ENCODE measurements at places on chromosomes 12 and 14.

DNA sequence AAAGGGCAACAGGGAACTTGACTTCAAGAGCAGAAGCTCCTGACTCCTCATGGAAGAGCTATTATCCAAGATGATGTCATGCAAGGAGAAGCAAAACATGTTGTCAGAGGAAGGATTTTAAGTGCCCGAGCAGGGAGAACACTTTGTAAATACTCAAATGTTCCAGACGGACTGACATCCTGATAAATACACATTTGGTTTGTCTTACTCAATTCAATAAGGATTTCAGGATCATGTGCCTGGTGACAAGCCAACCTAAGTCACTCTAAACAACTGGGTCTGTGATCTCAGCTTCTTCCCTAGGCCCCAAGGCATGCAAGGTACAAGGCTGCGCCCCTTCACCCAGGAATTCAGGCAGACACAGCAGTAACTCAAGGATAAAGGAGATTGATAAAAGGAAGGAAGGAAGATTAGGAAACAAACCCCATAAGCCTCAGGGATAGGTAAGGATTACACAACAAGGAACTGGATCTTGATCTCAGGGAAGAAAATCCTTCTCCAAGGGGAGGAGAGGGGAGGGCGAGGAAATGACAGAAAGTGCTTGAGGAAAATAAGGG is 26.8 kb upstream of the CEBPE start:
- DNase-seq = no peak

GRCh38 chr12:45235087-45236025 is 19.5 kb downstream of the ANO6 start:
- DNase-seq = no peak

- DNase-seq = no peak
These were observed 47.5 kb downstream of the MRPL42 start for GRCh38 chr12:93514853-93515252.

DNA sequence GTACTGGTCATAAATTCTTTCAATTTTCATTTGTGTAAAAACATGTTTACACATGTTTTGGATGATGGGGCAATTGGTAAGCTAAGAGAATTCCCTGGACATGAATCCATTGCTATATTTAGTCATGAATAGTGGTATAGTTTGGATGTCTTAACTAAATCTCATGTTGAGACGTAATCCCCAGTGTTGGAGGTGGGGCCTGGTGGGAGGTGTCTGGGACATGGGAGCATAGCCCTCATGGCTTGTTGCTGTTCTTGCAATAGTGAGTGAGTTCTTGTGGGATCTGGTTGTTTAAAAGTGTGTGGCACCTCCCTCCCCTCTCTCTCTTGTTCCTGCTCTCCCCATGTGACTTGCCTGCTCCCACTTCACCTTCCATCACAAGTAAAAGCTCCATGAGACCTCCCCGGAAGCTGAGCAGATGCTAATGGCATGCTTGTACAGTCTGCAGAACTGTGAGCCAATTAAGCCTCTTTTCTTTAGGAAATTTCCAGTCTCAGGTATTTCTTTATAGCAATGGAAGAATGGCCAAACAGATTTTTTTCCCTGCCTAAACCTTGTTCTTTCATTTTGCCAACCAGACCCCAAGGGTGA is 33.6 kb downstream of the CTSG start:
- no peak for DNase-seq

- DNase-seq = no peak
These were observed 156.6 kb downstream of the GCH1 start for GRCh38 chr14:54746019-54746418.

DNA sequence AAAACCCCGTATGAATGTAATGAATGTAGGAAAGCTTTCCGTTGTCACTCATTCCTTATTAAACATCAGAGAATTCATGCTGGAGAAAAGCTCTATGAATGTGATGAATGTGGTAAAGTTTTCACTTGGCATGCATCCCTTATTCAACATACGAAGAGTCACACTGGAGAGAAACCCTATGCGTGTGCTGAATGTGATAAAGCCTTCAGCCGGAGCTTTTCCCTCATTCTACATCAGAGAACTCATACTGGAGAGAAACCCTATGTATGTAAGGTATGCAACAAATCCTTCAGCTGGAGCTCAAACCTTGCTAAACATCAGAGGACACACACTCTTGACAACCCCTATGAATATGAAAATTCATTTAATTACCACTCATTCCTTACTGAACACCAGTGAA is 23.8 kb downstream of the ZNF891 start:
- no peak for DNase-seq

DNA sequence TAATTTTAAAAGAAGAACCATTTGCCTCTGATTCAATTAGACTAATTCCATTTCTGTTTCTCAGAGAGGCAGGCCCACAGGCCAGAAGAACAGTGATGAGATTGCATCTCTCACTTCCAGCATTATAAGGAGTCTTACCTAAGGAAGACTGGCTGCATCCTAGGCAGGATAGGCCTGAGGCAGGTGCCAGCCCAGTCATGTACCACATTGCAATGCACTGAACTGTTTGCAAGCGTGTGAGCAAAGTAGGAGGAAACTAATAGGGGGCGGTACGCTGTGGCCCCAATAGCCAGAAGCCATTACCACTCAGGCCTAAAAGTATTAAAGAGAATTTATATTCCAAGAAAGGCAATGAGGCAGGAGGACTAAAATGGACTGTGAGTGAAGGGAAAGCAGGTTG is 12.1 kb upstream of the CNIH1 start:
- no peak for DNase-seq
